Skin of body (tissue), 3 donors: ENCODE measurements at places on chromosomes 11 and 22. TPM values are rescaled to one million over a fixed set of nuclear protein-coding genes. Genes with fewer than 3 reads are reported as not detected.

The MRGPRD gene
- not detected for total RNA-seq

DNA sequence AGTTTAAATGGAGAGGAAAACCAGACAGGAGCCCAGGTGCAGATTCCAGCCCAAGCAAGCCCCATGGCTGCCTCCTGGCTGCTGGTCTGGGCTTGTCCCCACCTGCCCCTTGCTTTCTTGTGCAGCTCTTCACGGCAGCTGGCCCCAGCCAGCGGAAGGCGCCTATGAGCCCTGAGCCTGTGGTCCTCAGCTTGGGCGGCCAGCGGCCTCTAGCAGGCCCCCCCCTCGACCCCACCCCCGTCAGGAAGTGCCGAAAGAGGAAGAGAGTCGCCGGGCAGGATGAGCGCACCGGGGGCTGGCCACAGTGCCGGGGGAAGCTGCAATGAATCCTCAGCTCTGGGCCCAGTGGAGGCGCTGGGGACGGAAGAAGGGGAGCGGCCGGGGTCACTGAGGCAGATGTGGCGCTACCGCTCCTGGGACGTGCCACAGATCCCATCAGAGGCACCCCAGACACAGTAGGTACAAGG is 2.1 kb upstream of the DGKZ start:
- no peak for DNase-seq

The ZBTB16 gene
- 25.6 TPM for total RNA-seq

DNA sequence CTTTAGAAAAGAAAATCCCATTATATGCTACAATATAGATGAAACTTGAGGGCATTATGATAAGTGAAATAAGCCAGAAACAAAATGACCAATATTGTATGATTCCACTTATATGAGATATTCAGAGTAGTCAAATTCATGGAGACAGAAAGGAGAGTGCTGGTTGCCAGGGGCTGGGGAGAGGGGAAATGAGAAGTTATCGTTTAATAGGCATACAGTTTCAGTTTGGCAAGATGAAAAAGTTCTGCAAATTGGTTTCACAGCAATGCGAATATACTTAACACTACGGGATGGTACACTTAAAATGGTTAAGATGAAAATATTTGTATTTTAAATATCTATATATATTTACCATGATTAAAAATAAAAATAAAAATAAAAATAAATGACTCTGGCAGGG is 31.1 kb upstream of the RDX start:
- DNase-seq = no peak

DNA sequence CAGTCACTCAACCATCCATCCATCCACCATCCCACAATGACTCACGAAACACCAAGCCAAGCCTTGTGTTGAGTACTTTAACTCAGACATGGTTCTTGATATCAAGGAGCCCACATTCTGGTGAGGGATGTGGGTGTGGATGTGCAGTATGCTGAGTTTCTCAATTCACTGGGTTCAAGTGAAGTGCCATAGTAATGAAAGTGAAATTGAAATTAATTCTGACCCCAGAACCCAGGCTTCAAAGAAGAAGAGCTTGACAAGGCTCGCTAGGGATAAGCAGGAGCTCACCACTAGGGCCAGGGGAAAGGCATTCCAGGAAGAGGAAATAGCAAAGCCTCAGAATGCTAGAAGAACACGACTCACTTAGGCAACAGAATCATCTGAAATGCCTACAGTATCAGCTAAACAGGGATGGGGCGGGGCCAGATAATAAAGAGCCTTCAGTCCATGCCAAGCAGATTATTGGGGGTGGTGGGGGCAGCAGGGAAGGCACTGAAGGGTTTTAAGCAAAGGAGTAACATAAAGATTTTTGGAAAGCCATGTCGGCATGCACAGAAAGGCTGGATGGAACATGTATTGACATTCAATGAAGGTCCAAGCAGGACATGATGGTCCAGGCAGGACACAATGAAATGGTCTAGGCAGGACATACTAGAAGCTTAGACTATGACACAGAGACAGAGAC is 37.2 kb downstream of the RTL6 start:
- DNase-seq = no peak

DNA sequence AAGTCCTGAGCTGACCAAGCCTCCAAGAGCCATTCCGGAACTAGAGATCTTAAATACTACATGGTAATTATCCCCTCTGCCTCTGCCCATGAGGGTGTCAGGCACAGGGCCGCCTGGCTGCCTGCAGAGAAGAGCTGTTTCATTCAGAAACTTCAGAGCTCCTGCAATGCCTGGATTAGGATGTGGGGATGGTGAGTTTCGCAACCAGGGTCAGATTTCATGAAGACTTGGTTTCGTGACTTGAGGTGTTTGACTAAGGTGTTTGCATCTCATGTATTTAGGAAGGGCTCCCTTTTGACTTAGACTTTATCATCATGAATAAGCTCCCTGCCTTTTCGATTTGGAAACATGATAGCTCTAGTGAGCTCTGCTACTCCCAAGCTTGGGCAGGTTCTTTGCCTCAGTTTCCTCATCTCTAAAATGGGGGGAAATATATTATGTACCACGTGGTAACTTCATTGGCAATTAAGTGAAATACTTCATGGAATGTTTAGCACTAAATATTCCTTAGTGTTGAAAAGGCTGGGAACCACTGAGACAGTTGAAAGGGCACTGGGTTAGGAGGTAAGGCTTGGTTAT is 9.1 kb downstream of the TIMP3 start:
- DNase-seq = no peak

- no peak for DNase-seq
Observed at GRCh38 chr22:31173386-31174145, 13.6 kb downstream of the RNF185 start.

DNA sequence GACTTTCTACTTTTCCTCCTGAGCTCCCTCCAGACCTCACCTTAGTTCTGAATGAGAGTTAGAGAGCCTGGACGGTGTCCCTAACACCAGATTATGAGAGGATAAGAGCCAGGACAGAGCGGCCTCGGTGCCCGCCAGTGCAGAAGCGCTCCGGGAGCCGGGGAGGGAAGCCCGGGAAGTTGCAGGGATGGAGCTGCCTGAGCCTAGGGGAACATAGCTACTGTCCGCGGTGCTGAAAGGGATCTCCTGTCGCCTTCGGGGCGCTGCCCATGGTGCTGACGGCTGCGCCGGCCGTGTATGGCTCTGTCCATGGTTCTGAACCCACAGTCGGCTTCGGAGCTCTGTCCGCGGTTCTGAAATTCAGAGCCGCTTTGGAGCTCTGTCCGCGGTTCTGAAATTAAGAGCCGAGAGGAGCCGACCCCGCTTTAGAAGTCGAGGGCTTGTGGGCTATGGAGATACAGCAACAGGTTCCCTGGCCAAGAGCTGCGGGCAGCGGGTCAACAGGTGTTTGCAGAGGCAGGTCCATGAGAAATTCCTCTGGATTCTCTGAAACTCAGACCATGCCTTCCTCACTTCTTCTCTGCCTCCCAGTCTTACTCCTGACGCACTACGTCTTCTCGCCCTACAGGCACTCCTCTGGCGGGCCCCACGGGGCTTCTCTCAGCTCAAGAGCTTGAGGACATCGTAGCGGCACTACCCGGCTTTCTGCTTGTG is 814 bp downstream of the NPAS4 start:
- DNase-seq = peak; percentile 94

DNA sequence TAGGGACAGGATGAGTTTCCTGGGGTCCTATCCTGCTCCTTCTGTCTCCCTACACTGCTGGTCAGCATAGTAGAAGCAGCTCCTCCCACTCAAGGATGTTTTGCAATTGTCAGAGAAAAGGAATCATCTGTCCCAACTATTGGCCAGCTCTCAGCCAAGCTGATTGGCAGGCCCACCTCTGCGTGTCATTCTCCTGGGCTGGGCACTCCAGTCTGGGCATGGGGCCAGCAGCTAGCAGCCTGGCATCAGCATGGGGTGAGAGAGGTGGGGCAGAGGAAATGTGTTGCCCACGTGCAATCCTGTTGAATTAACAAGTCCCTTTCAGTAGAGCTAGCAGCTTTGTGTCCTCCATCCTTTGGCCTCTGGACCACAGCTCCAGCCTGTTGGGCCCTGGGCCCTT is 14.1 kb downstream of the ANKK1 start:
- no peak for DNase-seq

The MYEOV gene
- total RNA-seq = 4.2 TPM

The NAV2 gene
- 13.6 TPM for total RNA-seq

DNA sequence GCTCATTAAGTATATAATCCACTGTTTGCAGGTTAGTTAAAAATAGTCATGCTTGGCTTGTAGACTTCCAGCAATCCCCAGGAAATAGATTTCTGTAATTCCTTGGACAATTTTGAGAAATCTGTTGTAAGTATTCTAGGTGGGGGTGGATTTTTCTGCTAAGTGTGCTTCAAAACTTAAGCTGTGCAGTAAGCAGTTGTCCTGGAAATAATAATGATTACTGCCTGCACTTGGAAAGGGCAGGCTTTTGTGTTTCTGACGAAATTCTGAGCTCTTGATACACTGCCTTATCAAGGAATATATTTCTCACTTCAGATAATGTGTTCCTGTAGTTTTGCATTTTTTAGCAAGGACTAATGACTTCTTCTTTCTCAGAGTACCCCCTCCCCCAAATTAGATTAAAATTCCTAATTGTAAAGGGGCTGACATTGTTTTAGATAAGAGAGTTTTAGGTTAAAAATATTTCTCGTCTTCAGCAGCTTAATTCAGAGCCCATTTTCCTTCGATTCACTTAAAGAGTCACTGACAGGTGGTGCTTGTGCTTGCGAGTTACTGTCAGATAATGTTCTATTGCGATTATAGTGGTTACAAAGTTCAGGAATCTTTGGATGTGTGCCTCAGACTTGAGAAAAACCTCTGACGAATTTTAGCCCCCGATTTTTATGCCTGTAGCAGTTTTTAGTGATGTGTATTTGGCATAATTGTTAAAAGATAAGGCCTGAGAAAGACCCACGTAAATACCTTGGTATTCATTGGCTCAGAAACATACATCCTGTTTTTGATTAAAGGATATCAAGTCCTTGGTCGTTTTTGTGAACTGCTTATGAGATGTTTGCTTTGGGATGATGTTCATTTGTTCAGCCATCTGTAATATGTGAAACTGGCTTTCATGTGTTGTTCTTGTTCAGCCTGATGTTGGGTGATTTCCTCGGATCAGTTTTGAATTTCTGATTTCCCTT is 120.5 kb downstream of the HIPK3 start:
- DNase-seq = no peak

The GGTLC2 gene
- not detected for total RNA-seq

DNA sequence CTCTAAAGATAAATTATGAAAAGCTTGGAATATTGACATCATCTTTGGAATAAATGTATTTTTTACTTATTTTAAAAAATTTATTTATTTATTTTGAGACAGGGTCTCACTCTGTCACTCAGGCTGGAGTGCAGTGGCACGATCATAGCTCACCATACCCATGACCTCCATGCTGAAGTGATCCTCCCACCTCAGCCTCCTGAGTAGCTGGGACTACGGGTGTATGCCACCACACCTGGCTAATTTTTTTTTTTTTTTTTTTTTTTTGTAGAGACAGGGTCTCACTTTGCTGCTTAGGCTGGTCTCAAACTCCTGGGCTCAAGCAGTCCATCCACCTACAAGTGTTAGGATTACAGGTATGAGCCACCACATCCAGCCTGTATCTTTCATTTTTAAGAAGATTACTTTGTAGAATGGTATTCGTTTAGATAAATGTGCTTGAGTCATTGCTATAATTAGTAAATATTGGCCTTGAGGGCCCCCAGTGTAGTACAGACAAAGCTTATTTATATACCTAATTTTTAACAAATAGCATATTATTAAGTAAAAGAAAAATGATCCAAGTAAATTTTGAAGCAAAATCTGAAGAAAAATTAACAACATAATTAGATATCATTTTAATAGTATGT is 8.5 kb downstream of the SWAP70 start:
- DNase-seq = no peak

DNA sequence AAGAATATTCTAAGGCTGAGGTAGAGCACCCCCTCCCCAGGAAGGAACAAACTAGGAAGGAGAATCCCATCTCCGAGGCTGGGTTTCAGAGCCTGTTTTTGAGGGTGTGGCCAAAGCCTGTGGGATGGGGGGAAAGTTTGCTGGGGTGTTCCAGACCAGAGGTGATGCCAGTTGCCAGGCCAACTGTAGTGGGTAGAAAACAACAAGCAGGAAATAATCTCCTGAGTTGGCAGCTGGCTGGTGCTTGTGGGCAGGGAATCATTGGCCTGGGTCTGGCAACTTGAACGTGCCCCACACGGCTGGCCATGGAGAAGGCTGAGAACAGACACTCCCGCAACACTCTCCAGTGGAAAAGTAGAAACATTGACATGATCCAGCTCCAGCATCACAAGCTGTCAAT is 385.6 kb downstream of the ETS1 start:
- no peak for DNase-seq
